ENCODE measurements at places on chromosomes 5 and 9.

DNA sequence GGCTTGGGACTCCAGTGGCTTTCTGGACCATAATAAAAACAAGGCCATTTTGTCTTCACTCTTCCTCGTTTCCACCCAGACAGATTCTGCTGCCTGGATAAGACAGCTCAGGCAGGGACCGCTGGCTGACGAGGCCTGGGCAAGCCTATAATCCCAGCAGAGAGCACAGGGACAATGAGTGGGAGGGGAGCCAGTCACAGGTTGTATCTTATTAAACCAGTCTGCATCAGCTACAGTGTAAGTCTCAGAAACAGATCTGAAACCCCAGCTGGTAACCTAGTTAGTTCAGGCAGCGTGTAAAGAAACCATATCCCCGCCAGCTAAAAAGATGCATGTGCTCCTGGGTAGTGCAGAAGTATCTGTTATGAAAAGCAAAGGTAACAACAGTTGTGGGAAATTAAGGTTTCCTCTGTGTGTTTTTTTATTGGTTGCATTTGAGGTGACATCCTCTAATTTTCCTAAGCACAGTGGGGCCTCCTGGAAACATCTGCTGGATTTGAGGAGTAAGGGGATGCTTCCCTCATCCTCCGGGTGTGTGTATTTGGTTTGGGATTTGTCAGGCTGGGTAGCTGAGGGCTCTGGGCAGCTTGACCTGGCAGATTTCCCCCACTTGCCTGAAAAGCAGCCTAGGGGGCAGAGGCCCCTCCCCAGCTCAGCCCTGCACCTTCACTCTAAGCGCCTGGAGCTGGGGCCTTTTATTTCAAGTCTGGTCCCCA, 15.2 kb upstream of the TAL2 start:
- no peaks in the 10 kb centered on the region for H3K4me1 ChIP-seq
- no peak for DNase-seq
- no peaks in the 10 kb centered on the region for H3K36me3 ChIP-seq
- no peaks in the 10 kb centered on the region for H3K27me3 ChIP-seq

- no peaks in the 10 kb centered on the region for H3K4me1 ChIP-seq
- H3K4me3 ChIP-seq = no peak overlapping the region
- no peak for DNase-seq
Observed at GRCh38 chr5:112614986-112615385, 122.7 kb upstream of the APC start.

DNA sequence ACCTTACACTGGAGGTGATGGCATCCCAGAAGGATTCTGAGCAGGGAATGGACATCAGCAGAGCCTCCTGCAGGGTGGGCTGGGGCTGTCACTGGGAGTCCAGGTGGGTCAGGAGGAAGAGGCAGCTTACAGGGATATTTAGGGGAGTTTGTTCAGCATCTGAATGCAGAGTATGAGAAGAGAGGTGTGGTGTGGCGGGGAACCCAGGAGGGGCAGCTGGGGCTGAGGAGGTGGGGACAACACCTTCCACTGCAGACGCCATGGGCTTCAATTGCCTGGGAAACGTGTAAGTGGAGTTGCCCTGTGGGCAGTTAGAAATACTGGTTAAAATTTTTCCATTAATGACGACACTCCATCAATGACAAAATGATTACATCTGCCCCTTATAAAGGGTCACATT, 33.5 kb downstream of the S1PR3 start:
- no peaks in the 10 kb centered on the region for H3K27me3 ChIP-seq
- H3K4me3 ChIP-seq = no peak overlapping the region
- no peak for DNase-seq
- no peaks in the 10 kb centered on the region for H3K36me3 ChIP-seq

GRCh38 chr5:101937041-101937440, 359.0 kb downstream of the SLCO4C1 start:
- H3K36me3 ChIP-seq = no peaks in the 10 kb centered on the region
- H3K4me3 ChIP-seq = no peak overlapping the region
- no peaks in the 10 kb centered on the region for H3K27me3 ChIP-seq
- DNase-seq = no peak

Measured in ascending aorta (tissue), 2 donors.